ENCODE measurements at places on chromosomes 6 and 20.

- no peak for DNase-seq
These were observed 1027.2 kb upstream of the GJE1 start for GRCh38 chr6:141105481-141105880.

- DNase-seq, result no peak
These were observed 366.3 kb downstream of the RFPL4B start for GRCh38 chr6:112713402-112713801.

DNA sequence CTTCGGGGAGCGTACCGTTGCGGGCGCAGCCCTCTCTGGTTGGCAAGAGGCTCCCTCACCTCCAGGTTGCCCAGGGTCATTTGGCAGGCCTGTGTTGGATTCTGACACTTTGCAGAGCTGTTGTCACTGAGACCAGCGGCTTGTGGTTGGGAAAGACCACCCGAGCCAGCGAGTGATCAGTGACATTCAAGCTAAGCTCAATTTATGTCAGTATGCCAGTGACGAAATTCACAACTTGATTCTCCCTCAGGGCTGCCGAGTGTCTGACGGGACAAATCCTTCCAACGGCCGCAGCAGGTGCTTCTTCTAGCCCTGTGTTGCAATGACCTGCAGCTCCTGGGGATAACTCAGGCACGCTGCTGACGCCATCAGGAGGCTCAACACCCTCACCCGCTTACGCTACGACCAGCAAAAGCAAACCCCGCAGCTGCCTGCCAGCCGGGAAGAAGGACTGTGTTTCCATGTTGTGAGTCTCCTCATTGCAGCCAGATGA, 16.9 kb upstream of the SLC22A2 start:
- no peak for DNase-seq

- no peak for DNase-seq
These were observed 12.0 kb downstream of the TAB2 start for GRCh38 chr6:149329529-149329928.

- no peak for DNase-seq
These were observed 33.9 kb upstream of the HS3ST5 start for GRCh38 chr6:114376611-114377175.

- DNase-seq, result no peak
These were observed 2.6 kb upstream of the BPIFB6 start for GRCh38 chr20:33028875-33029274.

DNA sequence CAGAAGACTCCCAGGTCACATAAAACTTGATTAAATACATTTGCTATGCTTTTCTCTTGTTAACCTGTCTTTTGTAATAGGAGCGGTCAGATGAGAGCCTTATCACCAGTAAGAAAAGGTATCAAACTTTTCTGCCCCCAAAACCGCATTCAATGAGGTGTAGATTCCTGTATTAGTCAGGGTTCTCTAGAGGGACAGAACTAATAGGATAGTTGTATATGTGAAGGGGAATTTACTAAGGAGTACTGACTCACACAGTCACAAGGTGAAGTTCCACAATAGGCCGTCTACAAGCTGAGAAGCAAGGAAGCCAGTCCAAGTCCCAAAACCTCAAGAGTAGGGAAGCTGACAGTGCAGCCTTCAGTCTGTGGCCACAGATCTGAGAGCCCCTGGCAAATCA, 32.7 kb downstream of the PTPRK start:
- no peak for DNase-seq

GRCh38 chr6:134172706-134173365, 120.4 kb upstream of the SLC2A12 start:
- no peak for DNase-seq

DNA sequence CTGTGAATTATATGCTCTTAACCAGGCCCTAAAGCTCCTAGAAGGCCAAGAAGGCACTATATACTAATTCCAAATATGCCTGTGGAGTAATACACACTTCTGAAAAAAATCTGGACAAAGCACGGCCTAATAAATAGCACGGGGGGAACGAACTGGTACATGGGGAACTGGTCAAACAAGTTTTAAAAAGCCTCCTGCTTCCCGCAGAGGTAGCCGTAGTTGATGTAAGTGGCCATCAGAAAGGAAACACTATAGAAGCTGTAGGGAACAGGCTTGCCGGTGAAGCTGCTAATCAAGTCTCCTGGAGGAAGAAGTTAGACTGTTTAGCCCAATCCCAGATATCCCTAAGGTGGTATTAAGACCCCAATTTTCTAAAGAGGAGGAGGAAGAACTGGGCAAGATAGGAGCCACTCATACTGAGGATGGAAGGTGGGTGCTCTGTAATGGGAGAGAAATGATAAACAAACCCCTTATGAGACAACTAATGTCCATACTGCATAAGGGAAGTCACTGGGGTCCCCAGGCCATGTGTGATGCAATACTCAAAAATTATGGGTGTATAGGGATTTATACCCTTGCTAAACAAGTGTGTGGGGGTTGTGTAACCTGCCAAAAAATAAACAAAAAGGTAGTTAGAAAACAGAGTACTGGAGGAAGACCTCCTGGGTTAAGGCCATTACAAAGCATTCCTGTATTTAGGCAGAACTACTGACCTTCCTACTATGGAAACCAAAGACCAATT, 27.1 kb upstream of the ZNF318 start:
- DNase-seq, result no peak

GRCh38 chr6:154384191-154384590, 27.6 kb upstream of the IPCEF1 start:
- DNase-seq, result no peak

- DNase-seq, result no peak
These were observed 172.6 kb upstream of the RSPO3 start for GRCh38 chr6:126945812-126946360.

- DNase-seq, result no peak
These were observed 149.1 kb downstream of the LMBRD1 start for GRCh38 chr6:69647726-69648125.

- DNase-seq, result no peak
These were observed 14.2 kb upstream of the HLA-DRB1 start for GRCh38 chr6:32603888-32604287.

- DNase-seq, result no peak
These were observed 231.4 kb downstream of the BMP2 start for GRCh38 chr20:6998909-6999308.

DNA sequence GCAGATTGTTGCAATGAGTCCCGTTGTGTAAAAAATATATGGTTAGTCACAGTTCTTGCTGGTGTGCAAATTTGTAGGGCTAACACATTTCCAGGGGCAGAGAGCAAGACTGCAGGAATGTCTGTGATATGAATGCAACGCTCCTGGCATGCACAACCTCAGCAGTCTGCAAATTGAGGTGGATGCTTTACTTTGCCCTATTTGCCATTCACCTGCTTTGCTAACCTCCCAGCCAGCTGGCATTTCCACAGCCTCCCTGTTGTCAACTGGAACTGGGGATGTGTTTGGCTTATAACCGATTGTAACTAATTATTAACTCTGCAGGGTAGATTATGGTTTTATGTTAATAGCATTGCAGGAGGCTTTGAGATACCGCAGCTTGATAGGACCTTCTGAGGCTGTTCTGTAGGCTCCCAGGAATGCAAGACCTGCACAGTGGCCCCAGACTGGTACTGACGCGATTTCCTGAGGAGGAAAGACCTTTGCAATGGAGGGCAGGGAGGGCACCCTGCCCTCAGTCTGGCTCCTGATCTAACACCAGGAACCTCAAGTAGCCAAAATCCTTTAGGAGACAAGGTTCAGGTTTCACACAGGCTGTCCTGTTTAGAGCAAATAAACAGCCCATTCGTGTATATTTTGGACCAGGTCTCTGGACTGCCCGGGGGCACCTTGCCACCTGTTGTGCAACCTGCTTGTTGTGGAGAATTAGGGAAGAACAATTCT, 53.4 kb downstream of the EDN1 start:
- no peak for DNase-seq

GRCh38 chr6:27684264-27685211, 211.6 kb upstream of the ZNF184 start:
- no peak for DNase-seq

GRCh38 chr6:25949695-25950094, 12.9 kb upstream of the TRIM38 start:
- DNase-seq, result no peak

DNA sequence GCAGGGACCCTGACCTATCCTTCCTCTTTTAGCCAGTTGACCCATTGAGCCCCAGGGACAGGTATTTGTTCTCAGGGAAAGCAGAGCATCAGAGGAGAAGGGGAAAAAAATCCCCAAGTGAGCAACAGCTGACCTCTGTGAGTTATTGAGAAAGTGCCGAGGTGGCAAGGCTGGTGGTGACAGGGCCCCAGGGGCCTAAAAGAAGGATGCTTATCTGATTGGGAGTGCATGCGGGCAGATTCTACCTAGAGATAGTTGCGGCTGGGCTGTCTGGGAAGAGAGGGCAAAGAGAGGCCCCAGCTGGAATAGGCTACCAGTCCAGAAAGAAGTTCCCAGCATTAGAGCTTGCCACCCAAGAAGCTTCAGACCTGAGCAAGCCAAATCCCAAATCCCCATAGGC, 26.5 kb upstream of the MAFB start:
- no peak for DNase-seq

DNA sequence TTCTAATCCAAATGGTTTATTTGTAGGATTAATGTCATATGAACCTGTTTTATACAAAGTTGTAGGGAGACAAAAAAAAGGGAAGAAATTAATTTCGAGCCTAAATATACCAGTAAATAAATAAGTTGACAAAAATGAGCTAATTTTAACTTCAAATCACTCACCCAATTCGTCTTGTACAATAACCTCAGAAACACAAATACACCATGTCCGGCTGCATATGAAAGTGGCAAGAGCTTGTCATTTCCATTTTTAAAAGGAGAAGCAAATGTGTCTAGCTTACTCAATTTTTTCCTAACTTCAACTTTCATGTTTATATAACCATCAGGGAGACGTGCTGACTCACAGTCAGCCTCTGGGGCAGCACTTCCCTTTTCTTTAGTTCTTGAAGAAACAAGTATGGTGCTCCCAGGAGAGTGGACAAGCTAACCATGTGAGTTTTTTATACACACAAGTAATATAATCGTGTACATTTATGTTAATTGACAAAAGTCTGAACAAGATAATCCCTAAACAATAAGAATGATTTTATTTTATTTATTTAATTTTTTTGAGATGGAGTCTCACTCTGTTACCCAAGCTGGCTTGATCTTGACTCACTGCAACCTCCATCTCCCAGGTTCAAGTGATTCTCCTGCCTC, 55.5 kb upstream of the SGK1 start:
- peak; percentile 49 for DNase-seq

- DNase-seq, result no peak
These were observed 3.3 kb upstream of the TAAR5 start for GRCh38 chr6:132592855-132593254.

DNA sequence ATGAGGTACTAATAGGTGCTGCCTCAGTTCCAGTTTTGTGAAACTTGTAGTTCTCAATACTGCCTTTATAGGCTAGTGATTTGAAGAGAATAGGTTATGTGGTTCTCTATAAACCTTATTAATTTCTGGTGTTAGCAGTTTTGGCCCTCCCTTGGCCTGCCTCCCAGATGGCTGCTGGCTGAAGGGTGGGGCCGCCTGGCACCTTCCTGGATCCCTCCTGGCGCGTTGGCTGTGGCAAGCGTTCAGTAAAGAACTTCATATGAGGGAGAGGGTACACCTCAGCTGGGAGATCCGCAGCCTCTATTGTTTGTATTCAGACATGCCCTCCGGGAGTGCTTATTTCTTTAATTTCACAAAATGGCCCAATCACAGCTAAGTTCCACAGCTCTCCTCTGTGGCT, 51.9 kb downstream of the FAM120B start:
- DNase-seq, result peak; percentile 39

- no peak for DNase-seq
These were observed 517.3 kb upstream of the PTCHD4 start for GRCh38 chr6:48628316-48628715.

DNA sequence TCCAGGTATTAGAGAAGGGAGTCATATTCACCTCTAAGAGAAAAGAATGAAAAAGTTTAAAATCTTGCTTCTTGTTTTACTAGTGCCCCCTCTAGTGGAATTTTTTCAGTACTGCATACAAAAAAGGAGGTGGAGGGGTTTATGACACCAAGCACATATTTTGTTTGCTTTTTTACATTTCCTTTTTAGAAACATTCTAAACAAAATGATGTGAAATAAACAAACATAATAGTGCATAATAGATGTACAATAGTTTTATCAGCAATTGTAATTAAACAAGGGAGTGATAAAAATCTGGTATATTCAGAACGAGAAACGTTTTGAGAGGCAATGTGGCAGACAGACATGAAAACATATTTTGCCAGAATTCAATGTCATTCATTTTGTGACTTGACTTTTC, 111.0 kb upstream of the TFAP2D start:
- DNase-seq, result no peak

GRCh38 chr6:35601331-35602132, 87.2 kb downstream of the FKBP5 start:
- DNase-seq, result peak; percentile 17

DNA sequence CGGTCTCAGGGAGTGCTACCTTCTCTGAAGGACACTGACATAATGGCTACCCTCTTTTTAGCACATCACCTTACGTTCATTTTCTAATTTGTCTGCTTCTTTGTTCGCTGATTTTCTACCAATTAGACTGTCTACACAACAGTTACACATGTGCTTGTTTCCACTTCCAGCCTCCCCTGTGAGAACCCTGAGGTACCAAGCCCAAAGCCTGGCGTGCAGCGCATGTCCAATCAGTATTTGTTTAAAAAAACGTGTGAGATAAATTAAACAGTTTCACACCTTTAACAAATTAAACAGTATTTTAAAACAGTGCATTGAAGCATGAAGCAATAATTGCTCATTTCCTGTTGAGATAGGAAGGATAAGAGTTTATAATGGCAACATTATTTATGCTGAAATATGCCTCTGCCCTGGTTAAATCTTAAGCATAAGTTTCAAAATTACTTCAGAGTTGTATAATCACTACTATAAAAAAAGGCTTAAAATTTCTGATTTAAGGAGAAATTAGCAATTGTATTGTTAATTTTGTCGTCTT, 88.9 kb downstream of the MAP3K5 start:
- DNase-seq, result no peak

- no peak for DNase-seq
These were observed 149.4 kb upstream of the SMLR1 start for GRCh38 chr6:130677766-130678165.

DNA sequence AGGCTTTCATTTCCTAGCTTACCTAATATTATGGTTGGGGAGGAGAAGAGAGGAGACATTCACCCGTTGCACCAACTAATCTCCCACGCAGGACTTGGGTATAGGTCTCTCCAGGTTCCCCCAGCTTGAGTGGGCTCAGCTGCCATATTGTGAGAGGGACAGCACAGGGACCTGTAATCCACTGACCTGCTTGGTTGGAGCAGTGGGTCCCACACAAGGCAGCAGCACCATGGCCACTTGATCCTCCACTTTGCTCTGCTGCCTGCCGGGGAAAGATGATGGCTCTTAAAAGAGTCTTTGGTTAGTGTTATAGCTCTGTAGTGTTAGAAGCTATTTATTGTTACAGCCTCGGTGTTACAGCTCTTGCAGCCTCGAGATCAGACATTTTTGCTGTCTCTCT, 22.5 kb upstream of the ECHDC1 start:
- DNase-seq, result no peak

GRCh38 chr20:4875578-4876067, 125.7 kb downstream of the SLC23A2 start:
- no peak for DNase-seq

GRCh38 chr6:162798546-162799266, 70.9 kb downstream of the PACRG start:
- DNase-seq, result no peak

- DNase-seq, result peak; percentile 69
These were observed 4.1 kb upstream of the BNIP5 start for GRCh38 chr6:36340618-36341454.

GRCh38 chr20:17896193-17896723, 72.3 kb downstream of the SNX5 start:
- no peak for DNase-seq

Measured in heart left ventricle (tissue), 16 donors.